ENCODE measurements at places on chromosomes 6 and 20.

GRCh38 chr6:41813469-41813868 is 26.0 kb downstream of the TOMM6 start:
- DNase-seq: no peak

DNA sequence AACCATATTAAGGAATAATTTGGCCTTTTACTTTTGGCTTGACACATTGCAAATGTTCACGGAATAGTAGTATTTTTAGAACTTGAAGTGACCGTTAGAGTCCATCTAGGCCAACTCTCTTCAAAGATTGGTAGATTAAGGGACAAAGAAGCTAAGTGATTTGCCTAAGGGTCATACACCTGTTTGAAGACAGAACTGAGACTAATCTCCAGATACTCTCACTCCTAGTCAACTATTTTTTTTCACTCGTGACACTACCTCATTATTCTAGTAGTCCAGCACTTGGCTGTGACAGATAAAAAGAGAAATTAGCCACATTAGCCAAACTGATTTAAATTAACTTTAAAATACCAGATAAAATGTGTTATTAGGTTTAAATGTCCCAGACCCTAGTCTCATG is 10.6 kb downstream of the ACSS2 start:
- no peak for DNase-seq

DNA sequence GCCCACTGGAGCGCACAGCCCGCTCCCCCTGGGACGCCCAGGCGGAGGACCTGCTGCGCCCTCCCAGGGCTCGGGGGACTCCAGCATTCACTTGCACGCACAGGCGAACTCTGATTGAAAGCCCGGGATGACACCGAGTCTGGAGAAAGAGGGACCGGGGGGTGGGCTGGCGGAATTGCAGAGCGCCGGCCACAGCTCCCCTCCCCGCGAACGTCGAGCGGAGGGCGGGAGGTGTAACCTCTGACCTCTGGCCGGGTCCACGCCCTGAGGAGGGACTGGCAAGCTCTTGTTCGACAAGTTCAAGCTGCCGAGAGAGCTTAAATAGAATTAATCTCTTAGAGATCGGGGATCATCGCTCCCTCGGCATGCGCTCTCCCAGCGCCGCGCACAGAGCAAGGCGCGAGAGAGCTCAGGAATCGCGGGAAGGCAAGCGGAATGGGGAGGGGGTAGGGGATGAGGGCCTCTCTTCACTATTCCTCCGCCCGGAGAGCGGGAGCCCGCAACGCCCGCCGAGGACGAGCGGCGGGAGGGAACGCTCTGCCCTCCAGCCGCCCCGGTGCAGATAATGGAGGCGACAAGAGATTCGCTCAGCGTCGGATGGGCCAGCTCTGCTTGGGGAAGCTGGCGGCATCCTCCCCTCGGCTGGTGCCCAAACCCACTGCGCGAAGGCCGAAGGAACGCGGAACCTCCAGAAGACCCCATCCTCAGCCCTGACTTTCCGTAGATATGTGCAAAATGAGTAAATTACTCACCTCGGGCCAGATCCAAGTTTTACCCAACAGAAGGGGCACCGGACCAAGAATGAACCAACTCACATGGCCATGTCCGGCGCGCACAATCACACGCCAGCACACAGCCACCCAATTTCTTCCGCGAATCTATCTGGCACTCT is 761 bp upstream of the NR2E1 start:
- no peak for DNase-seq

GRCh38 chr6:51289041-51289440 is 470.4 kb downstream of the TFAP2B start:
- DNase-seq: no peak

DNA sequence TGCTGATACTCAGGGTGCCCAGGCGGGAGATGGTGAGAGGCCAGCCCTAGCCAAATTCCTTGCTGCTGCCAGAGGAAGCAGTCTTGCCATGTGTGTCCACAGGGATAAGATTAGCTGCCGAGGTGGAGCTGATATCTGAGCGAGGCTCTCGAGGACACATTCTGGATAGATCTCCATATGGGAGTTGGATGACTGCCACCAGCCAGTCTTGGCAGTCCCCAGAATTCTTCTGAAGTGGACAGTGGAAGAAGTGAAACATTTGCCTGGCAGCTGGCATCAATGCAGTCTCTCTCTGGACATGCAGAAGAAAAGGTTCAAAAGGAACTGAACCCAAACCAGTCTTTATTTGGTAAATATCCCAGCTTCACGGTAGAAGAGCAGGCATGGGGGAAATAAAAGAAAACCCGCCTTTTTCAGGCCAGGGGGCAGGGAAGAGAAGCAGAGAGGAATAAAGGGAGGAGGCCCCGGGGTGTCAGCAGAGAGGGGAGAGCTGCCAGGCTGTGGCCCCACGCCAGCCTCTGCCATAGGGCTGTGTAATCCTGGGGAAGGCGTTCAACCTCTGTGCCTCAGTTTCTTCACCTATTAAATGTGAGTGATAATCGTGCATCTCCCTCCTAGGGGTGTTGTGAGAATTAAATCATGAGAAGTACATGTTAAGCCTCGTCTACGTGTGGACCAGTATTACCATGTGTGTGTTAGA is 3.7 kb upstream of the FUCA2 start:
- no peak for DNase-seq

- DNase-seq: peak; percentile 22
Observed at GRCh38 chr6:83055366-83055964, 10.2 kb downstream of the UBE3D start.

- no peak for DNase-seq
Observed at GRCh38 chr6:43952746-43953145, 174.5 kb downstream of the MRPL14 start.

DNA sequence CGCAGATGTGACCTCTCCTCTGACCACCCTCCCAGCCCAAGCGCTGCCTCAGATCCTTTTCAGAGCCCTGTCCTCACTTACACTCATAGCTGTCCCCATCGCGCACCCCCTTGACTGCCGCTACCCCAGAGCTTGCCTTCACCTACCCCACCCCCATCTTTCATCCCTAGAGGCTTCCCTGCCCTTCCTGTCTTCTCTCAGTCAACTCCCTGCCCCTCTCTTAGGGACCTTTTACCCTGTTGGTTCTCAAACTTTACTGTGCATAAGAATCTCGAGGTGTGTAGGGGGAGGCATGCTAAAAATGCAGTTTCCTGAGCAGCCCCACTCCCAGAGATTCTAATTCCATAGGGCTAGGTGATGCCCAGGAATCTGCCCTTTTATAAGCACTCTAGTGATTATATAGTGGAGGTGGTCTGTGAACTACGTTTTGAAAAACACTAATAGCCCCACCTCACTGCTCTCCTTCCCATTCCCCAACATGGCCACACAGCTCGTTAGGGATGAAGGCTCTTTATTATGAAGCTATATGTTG is 725 bp downstream of the TM9SF4 start:
- no peak for DNase-seq

GRCh38 chr20:62918831-62919230 is 7.5 kb downstream of the DIDO1 start:
- no peak for DNase-seq

DNA sequence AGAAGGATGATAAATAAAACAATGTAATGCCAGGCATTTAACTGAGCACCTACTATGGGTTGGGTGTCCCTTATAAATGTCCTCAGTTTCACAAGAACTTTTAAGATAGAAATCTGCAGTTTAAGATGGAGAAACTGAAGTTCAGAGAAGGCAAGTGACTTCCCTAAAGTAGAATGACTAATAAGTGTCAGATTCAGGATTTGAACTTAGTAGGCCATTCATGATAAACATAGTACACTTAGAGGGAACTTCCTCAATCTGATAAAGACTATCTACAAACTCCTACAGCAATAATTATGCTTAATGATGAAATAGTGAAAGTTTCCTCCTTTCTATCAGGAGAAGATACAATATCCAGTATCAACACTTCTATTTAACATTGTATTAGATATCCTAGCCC is 43.9 kb downstream of the NCR2 start:
- no peak for DNase-seq

DNA sequence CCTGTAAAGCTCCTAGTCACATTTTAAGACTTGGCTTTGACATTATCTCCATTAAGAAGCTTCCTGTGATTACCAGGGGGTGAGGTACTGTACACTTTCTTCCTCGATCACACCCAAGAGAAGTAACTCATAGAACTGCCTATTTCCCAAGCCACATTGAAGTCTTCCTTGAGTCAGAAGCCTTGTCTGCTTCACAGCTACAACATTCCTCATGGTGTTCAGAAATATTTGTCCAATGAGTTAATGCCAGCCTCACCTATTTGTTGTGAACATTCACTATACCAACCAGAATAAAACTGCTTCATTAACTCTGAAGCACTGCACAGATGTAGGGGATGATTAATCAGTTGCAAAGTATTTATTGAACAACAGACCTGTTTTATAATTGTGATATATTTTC is 622.3 kb downstream of the PTPRT start:
- DNase-seq: no peak

GRCh38 chr6:150263765-150264404 is 104.9 kb upstream of the IYD start:
- DNase-seq: no peak

- no peak for DNase-seq
Observed at GRCh38 chr6:45654673-45655072, 276.9 kb upstream of the SUPT3H start.

GRCh38 chr20:60170116-60170515 is 211.9 kb downstream of the CDH26 start:
- no peak for DNase-seq

GRCh38 chr6:79913369-79913768 is 34.0 kb downstream of the ELOVL4 start:
- no peak for DNase-seq

DNA sequence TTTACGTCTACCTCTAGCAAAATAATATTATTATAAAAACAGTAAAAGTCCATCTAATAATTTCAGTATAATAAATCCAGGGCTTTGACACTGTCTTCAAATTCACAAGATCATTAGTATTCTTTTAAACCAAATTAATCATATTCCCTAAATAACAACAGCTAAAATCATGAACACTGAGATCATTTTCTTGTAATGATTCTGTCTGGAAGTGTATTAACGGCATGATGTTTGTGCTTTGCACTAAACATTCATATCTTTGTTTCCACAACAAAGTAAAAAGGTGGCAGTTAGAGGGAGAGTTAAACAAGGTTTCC is 18.8 kb downstream of the HIVEP2 start:
- DNase-seq: no peak

DNA sequence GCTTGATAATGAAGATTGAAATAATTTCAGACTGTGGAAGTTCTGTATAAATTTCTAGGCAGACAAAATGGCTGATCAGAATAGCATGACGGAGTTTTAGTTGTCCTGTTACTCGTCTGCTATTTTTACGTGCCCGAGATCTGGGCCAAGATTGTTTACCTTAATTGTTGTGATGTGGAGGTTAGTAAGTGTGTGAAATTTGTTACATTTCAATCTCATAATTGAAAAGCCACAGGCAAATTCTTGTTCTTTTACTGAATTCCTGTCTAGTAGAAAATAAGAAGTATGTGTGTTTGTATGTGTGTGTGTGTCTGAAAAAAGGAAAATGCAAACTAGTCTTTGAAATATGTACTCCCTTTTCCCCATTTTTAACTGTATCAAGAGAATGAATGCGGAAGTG is 115.2 kb downstream of the UTRN start:
- DNase-seq: no peak

- no peak for DNase-seq
Observed at GRCh38 chr6:5472571-5472970, 211.3 kb downstream of the FARS2 start.

DNA sequence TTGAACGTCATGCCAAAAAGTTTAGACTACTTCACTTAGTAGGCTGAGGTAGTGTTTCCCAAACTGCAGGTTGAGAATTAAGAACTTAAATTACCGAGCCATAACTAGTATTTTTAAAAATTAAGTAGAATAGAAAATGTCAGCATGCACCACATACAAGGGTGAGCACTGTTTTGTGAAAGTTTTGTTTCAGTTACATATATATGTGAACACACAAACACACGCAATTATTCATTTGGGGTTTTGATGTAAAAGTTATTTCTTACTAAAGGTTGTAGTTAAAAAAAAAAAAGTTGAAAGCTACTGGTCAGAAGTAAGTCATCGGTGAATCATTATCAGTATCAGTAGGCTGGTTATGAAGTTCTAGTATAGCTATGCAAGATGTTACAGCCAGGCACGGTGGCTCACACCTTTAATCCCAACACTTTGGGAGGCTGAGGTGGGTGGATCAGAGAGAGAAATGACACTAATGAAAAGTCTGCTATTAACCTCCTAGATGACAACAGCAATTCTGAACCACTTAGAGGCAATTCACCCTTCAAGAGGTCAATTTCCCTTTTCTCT is 24.1 kb downstream of the FASTKD5 start:
- no peak for DNase-seq

DNA sequence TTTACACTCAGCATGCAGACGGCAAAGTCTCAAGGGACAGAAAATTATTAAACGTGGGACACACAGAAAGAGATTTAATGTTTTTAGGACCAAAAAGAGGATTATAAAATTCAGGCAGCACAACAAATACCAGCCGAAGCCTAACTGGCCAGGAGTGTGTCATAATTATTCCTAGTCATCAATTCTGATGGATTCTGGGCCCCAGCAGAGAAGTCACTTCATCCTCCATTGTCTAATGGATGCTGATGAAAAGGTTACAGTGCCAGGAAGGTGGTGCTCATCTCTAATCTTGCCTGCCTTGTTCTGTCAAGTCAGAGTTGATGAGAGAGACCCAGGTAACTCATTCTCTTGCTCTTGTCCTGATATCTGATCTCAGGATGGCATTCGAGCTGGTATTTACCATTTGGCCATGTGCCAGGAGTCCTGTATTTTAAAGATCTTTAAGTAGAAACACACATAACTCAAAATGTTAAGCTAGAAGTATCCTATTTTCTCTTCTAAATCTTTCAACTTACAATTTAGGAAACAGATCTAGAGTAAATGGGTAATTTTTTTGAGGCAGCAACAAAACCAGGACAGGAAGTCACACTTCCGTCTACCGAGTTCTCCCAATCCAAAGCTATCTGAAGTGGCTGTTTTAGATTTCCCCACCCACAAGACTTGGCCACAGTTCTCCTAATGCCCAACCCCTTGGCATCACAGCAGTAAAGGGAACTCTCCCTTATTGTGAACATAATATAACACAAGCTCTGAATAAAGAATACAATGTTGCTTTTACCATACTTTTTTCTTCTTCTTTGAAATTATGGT is 50.0 kb downstream of the ADAT2 start:
- no peak for DNase-seq

DNA sequence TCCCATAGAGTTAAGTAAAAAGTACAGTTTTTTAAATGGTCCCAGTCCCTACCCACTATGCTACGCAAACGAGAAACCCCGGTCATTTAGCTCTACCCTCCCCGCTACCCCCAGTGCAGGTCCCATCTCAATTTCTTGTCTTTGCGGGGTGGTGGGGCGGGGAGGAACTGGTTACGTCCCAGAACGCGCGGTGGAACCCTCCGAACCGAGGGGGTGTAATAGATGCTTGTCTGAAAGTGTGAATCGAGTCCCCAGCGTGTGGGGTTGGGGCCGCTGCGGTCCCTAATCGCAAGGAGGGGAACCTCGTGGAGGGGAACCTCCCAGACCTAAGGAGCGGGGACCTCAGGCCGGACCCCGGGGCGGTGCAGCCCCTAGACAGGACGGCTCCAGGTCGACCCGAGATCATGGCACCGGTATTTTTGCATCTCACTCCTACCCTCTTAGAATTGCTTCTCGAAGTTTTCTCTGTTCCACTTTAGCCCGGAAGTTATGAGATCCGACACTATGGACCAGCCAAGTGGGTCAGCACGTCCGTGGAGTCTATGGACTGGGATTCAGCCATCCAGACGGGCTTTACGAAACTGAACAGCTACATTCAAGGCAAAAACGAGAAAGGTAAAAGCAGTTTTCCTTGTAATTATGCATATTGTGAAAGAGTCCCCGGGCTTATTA is 779 bp downstream of the HEBP2 start:
- no peak for DNase-seq

GRCh38 chr6:158044525-158044888 is 62.8 kb downstream of the SYNJ2 start:
- DNase-seq: no peak

Data from NT2/D1 (cell line).